NCI-H187 treated with DMSO at 0.1 percent for 48 hours (cell line): ENCODE measurements at places on chromosomes 13 and 19.

DNA sequence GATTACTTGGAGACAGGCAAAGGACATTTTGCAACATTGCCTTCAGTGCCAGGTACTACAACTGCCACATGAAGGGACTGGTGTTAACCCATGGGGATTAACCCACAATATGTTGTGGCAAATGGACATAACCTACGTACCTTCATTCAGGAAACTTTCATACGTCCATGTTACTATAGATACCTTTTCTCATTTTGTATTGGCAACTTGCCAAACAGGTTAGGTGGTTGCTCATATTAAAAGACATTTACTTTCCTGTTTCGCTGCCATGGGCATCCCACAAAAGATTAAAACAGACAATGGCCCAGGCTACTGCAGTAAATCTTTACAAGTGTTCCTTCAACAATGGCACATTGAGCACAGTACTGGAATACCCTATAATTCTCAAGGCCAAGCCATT lies 925.3 kb downstream of the SLITRK6 start:
- DNase-seq: no peak

DNA sequence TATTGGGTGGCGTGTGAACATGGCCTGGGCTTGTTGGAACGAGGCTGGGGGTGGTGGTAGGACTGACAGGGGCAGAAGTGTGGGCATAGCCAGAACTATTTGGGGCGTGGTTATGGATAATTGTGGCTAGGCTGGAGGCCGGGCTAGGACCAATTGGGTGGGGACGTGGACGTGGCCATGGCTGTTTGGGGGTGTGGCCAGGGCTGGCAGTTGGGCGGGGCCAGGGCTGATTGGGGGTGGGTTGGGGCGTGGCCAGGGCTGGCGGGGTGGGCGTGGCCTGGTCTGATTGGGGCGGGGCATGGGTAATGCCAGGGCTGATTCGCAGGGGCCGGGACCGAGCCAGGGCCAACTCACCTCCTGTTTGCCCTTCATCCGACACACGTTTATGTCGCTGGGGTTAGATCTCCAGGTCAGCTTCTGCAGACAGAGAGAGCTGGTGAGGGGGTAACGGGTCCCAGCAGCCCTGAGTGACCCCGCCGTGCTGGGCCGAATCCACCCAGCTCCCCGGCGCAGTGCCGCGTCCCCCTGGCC lies 2.8 kb downstream of the SEMA6B start:
- DNase-seq: no peak

- no peak for DNase-seq
Observed at GRCh38 chr19:37505958-37506386, 767 bp upstream of the ZNF793 start.

DNA sequence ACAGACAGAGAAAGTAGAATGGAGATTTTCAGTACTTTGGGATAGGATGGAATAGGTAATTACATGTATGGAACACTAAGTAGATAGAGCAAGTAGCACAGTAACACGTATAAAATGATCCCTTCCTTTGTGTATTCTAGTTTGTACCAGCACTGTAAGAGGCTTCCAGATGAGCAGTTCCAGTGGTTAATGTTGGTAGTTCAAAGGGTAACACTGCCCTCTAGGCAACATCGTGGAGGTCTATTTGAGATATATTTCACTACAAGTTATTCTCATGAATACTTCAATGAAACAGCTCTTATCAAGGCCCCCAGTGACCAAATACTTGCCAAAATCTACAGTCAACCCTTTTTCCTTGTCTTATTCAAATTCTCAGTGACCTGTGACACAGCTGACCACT lies 13.5 kb upstream of the ZNF563 start:
- no peak for DNase-seq

GRCh38 chr19:46542428-46543230 lies 47.0 kb upstream of the PNMA8B start:
- peak; percentile 33 for DNase-seq

DNA sequence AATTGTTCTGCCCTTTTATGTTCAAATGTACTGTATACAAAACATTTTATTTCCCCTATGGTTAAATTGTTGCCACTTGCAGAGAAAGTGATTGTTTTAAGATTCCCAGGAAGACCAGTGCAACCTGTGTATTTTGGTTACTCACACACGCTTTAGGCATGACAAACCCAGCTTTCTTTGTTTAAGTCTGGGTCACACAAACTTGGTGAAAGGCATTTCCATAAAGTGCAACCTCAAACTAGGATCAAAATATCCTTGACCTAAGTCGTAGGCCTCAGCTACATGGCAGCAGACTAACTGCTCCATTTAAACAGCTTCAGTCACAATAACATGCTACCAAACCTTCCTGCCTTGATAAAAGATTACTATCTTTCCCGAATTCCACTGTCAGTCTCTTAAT lies 639.0 kb upstream of the PRR20A start:
- DNase-seq: no peak

GRCh38 chr19:39324242-39324842 lies 3.7 kb upstream of the LRFN1 start:
- DNase-seq: no peak

DNA sequence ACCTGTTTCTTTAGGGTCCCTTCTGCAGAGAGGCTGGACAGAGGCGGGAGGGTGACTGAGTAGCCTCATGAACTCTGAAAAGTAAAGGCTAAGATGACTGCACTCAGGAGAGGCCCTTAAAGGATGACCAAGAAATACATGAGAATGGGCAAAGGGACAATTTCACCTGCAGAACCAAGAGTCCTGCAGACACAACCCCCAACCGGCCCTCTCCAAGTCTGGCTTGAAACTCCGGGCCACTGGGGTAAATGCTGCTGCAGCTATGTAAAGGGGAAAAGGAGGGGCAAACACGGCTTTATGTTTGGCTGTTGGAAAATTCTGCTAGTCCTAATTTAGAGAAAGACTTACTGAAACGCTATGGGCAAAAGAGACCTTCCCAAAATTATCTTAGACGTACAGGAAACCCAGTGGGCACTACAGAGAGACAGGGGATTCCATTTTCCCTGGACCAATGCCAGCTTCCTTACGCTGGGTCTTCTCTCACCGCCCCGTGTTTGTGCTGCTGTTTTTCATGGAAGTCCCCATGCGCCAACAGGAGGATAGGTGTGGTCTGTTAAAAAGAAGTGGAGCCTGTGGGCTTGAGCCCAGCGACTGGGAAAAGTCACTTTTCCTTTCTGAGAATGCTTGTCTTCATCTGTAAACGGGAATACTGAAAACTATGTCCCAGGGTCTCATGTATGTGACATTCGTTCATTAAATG lies 10.6 kb downstream of the COL4A2 start:
- DNase-seq: no peak

- DNase-seq: no peak
Observed at GRCh38 chr19:33499248-33499647, 22.3 kb downstream of the PEPD start.

DNA sequence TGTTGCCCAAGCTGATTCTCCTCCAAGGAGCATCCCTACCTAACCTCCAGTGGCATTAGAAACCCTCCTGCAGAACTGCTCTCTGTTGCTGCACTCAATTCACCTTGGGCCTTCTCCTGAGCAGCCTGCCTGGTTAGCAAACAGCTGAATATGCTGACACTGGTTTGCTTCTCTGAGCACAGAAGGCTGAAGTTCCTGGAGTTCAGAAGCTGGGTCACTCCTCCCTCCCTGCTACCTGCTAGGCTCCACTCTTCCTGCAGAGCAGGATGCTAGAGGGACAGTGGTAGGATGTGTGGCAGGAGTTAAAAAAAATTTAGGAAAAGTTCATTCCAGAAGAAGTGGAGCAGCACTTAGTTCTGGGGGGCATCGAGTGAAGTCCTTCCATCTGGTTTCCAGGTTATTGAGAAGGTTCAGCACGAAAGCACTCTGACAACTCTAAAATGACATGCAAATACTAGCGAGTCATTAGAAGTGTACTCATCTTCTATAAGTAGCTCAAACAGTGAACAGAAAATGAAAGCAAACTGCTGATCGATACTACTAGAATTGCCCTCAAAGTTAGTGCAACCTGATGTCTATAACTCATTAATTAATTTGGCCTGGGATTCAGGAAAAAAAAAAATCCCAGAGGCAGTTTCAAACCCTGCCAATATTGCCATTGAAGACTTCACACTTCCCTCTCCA lies 293.7 kb downstream of the POU4F1 start:
- no peak for DNase-seq

GRCh38 chr19:55699221-55699620 lies 24.2 kb downstream of the EPN1 start:
- no peak for DNase-seq

GRCh38 chr13:55087085-55087484 lies 2053.6 kb upstream of the PRR20A start:
- no peak for DNase-seq

DNA sequence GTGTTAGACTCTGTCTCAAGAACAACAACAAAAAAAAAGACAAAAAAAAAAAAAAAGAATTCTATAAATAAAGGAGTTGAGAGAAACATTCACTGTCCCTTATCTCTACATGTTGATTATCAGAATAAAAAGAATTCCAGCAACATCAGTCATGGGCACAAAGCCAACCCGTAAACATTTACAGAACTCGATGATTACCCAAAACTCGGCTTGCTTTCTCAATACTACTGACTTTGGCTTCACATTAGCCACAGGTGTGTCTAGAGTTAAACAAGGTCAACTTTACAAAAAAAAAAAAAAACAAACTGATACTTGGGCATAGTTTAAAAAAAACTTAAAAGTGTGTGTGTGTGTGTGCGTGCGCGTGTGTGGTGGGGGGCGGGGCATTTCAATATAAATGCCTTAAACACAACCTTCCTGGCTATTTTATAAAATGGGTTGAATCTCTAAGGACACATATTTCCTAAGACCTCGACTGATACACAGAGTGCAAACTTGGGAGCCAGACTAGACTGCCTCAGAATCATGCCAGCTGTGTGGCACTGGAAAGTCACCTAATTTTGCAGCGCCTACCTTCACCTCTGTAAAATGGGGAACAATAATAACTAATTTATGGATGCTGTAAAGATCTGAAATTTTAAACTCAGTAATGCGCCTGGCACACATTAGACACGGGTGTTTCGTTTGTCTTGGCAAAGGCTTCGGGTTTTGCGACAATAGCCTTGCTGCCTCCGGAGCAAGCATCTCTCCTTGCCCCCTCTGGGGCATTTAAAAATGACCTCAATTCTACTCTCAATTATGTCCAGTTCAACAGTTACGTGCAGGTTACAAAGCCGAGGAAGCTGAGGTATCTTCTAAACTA lies 922 bp downstream of the EBPL start:
- no peak for DNase-seq

- no peak for DNase-seq
Observed at GRCh38 chr19:45391346-45391745, 13.5 kb downstream of the PPP1R13L start.

DNA sequence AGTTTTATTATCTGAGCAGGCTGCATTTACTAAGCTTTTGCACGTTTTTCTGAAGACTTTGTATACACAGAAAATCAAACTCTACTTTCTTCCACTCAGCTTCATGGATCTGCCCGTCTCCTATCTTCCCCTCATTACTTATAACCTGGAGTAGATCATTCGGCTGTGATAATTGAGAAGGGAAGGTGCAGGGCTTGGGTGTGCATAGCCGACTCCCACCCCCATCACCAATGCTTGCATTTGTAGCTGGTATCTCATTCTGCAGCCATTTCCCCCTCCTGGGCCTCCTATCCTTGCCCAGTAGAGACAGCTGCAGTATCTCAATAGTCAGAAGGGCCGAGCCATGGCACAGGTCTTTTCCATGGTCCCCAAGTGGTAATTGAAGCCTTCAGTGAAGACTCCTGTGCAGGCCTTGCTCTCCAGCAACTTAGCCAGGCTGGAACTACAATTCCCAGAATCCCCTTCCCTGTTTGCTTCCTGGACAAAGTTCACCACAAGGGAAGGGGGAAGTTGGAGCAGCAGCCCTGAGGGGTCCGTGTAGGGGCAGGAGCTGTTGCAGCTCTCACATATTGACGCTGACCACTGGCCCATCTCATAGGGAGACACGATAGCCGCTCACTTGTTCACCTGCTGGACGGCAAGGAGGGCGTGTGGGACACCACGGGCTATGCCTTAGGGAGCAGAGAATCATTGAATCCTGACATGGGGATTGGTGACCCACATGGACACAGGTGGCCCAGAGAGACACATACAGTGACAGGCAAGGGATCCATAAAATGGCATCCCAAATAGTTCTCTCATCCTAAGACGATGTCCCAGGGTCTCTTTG lies 2.1 kb upstream of the SIGLEC8 start:
- DNase-seq: no peak

DNA sequence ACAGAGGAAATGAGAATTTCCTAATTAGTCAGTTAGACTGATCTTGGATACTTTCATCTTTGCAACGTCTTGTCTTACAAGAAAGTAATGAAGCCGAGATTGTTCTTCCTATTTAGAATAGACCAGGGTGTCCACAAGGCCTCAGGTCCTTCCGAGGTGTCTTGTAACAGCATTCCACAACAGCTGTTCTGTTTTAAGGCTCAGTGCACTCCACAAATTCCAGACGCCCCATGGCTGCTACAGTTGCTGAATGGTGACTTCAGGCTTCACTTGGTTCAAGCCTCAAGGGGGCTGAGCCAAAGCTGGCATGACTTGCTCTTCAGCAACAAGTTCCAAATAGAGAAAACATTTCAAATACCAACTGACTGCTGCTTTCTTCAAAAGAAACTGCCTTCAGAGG lies 143.4 kb downstream of the SHISA2 start:
- DNase-seq: no peak

DNA sequence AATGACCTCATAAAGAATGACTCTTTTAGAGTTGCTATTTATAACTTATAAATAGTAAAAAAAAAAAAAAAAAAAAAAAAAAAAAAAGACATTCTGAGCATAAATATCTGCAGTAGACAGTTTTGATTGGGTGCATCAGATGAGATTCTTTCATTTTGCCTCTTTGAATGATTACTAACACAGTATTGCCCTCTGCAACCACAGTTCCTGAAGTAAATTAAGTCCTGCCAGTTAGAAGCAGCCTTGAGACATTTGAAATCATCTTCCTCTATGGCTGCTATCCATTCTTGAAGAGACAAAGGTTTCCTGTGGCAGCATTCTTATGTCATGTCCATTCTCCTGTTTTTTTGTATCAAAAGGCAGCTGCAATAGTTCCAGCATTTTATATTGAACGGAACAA lies 892.4 kb upstream of the MIR17HG start:
- no peak for DNase-seq

DNA sequence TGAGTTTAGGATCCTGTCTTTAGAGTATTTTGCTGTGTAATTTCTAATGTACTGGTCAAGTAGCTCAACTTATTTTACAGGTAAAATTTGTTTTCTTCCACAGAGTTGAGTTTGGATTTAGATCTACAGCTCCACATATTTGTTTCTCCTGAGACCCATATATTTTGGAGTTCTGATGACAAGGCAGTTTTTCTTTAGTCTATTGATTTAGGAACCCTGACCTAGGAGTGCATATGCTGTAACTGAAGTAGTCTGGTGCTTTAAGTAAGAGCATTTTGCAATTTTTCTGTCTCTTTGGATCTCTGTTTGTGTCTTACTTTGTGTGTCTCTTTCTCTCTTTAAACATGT lies 19.5 kb upstream of the SPRY2 start:
- DNase-seq: no peak
